DMS153 (cell line): ENCODE measurements at places on chromosomes 12 and 14.
A peak's percentile ranks its signal among the peaks of the same experiment; 100 is the strongest.

DNA sequence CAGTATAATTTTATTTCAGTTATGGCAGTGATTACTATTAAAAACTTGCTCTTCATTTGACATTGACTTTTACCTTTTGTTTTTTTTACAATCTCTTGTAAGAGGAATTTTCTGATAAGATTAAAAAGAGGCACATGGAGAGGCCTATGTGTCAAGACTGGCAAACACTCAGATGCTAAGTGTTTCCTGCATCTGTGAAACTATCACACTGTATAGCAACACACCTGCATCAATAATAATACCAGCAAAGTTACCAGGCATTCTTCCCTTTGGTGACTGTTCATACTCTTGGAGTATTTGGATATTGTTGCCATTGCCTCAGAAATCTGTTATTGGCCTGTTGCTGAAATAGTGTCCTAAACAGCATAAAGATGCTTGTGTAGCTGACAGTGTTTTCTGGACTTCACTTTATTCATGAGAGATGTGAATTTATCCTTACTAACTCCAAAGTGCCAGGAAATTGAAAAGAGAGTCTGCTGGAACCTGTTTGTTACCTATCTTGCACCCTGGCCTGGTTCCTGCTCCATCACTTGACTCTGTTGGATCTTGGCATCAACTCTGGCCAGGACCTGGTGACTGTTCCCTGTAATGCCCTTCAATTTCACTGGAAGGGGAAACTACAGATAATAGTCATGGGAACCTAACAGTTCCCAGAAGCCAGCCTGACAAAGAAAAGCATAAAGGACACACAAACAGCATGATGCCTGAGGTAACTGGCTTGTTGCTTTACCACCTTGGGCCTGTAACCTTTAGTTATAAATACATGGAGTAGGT is 19.8 kb downstream of the SLC16A7 start:
- DNase-seq = no peak

GRCh38 chr12:122072031-122072970 is 6.3 kb upstream of the MLXIP start:
- no peak for DNase-seq

- no peak for DNase-seq
Measured at GRCh38 chr12:24483732-24484131, 465.2 kb downstream of the BCAT1 start.

DNA sequence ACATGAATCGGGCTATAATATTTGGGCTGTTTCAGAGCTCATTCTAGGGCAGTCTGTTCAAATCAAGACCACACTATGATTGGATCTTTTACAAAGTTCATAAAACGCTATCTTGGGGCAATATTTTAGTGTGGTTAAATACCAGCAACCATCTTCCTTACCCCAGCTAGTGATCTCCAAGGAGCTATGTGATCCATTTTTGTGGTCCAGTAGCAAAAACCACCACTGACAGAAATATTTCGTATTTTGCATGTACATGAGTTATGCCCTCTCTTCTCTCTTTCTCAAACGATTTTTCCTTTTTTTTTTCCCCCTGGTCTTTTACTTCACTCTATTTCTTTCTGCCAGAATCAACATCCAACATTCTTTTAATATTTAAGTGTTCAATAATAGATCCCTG is 280.6 kb upstream of the KITLG start:
- no peak for DNase-seq

DNA sequence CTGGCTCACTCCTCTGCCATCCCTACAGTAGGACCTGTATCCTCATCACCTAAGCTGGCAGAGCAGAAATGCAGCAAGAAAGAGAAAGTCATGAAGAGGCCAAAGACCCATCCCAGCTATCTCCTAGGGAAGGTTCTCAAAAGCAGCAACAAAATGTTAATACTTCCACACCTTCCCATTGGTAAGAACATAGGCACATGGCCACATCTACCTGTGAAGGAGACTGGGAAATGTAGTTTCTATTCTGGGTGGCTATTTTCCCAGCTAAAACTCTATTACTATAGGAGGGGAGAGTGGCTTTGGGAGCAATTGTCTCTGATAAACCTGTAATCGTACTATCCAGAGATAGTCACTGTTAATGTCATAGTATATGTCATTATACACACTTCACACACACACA is 13.7 kb upstream of the EIF2B2 start:
- no peak for DNase-seq

DNA sequence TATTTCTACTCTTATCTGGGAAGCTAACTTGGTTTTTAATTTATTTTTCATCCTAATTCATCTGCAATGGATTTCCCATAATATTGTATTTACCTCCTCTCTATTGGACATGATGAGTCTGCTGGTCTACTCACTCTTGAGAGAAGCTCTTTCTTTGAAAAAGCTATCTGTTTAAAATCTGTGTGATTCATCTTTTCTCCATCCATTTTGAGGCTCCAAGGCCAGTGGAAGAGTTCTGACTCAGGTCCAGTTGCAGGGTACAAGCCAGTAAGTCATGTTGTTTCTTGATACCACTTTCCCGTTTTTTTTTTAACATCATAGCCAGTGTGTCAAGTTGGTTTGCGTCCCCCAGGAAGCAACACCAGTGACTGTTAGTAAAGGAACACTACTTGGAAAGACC is 160.3 kb upstream of the BMP4 start:
- no peak for DNase-seq

- no peak for DNase-seq
Measured at GRCh38 chr14:76695263-76695920, 65.9 kb upstream of the VASH1 start.

- no peak for DNase-seq
Measured at GRCh38 chr14:71721791-71722190, 210.4 kb upstream of the RGS6 start.

DNA sequence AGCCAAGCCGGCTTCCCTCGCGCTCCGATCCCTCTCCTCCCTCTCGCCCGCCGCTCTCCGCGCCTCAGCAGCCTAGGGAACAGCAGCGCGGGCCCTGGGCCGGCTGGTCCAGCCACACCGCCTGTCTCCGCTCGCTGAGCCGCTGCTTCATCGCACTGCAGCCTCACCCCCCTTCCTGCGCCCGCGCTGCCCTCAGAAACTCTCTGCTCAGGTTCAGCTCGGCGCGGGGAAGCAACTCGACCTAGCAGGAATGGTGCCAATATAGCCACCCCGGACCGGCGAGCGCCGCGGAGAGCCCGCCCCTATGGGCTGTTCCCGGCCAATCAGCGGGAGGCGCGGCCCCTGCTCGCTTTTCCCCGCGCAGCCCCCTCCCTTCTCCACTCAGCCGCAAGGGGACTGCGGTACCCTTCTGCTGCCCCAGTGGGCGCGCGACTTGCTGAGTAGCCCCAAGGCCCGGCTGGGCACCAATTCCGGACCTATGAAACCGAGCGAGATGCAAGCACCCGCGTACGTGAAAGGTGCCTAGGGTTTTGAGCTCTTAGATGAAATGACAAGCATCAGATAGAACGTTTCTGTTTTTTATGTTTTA is at the start of gene ADAMTS20:
Gene ADAMTS20, minus strand, starts transcription at position 233 of the 589 bp plus-strand sequence. CDS start 282 bp downstream, outside the sequence.
- no peak for DNase-seq

GRCh38 chr14:89618811-89619551 is 201.9 kb upstream of the FOXN3 start:
- no peak for DNase-seq

- DNase-seq = no peak
Measured at GRCh38 chr12:57782243-57782607, 362 bp upstream of the TSFM start.

DNA sequence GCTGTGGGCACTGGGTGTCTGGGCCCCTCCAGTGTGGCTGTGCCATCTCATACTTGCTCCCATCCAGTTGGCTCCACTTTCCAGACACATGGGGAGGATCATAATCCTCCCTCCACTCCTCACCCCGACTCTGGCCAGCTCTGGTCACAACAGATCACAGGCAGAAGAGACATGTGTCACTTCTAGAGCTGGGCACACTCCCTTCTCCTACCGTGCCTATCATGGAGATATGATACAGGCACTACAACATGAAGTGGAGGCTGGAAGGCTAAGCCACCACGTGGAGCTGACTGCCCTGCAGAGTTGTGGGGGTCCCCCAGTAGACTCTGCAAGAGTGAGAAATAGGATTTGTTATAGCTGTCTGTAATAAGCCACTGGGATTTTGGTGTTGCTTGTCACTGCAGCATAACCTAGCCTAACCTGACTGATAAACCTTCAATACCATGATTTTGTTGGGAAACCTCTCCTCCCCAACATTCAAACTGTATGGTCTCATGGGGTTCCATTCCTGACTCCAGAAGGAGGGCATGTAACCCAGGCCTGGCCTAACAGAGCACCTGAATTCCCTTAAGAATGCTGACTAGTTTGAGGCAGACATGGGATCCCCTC is 20.0 kb downstream of the NT5DC3 start:
- no peak for DNase-seq

GRCh38 chr14:102508410-102508773 is 1.2 kb downstream of the ANKRD9 start:
- peak; percentile 5 for DNase-seq

DNA sequence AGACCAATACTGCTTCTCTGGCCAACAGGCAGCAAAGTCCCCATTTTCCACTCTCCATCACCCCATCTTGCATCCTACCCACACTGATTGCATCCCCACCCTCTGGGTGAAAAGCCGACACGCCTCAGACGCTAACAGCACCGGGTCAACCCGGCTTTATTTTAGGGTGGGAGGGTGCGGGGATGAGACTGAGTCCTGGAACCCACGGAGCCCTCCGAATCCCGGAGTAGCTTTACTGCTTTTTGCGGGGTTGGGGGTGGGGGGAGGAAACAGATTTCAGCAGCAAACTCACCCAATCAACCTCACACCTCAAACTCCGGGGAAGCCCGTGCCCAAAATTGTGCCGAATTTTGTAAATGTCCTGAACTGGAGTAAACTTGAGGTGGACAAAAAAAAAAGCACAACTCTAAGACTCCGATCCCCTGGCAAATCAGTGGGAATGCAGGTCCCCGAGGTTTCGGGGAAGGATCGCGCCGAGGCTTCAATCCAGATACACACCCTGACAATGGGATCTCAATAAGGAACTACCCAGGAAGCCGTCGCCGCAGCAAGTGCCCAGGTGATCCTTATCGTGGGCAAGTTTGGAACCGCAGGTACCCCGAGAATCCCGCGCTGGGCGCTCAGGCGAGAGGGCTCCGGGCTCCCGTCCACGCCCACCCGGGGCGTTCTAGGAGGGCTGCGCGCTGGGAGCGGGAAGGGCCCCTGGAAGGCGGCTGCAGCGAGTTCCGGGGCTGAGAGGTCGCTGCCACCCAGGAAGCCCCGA is 1.1 kb downstream of the GCH1 start:
- DNase-seq = no peak

DNA sequence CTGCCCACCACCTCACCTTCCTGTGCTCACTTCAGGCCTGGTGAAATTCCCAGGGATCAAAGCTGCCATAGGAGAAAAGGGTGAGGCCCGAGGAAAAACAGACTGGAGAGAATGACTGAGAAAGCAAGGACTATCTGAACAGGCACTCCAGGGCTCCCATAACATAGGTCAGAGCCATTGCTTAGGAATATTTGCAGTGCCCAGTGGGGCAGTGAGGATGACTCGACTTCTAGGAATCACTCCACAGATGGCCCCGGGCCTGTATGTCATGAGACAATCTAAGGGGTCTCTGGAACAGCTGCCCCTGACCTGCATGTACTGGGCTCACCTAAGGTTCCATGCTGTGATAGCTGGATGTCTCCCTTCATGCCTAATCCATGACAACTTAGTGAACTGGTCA is 51.6 kb downstream of the GPHB5 start:
- DNase-seq = no peak

GRCh38 chr12:124938587-124938986 is 24.1 kb upstream of the UBC start:
- no peak for DNase-seq

GRCh38 chr12:27345376-27345775 is 12.7 kb downstream of the BMAL2 start:
- no peak for DNase-seq

DNA sequence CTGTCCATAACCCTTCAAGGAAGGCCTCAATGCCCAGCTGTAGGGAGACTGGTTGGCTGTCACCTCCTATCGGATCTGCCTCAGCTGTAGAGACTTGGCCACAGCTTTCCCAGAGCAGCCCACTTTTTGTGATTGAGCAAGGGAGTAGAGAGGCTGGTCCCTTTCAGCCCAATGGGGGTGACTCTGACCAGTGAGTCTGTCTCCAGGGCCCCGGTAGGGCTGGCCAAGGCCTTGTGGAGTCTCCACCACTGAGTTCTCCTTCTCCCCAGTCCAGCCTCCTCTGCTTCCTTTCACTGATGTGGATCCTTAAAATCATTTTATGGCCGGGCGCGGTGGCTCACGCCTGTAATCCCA is 14.5 kb upstream of the HPD start:
- no peak for DNase-seq

DNA sequence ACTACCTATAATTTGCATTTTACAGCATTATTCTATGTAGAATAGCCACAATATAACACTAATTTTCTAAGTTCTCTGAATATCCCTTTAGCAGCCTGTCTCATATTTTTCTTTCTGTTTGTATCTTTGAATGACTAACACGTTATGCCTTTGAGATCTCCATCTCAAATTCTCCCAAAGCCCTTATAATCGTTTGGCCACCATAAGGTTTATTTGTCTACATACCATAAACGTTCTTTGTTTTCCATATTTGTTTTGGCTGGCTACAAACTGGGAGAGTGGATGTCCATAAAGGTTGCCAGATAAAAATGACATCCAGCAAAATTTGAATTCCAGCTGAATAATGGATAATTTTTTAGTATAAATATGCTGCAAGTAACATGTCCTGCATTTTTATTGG is 203.7 kb downstream of the STXBP6 start:
- no peak for DNase-seq

GRCh38 chr14:45201905-45202304 is 51.1 kb downstream of the MIS18BP1 start:
- DNase-seq = no peak

- no peak for DNase-seq
Measured at GRCh38 chr14:21204167-21205025, 48.5 kb upstream of the OR5AU1 start.

- DNase-seq = no peak
Measured at GRCh38 chr14:100434911-100435438, 111.8 kb downstream of the SLC25A47 start.

GRCh38 chr12:65956056-65956738 is 131.9 kb downstream of the HMGA2 start:
- no peak for DNase-seq

- no peak for DNase-seq
Measured at GRCh38 chr14:67391268-67391667, 20.7 kb downstream of the PLEK2 start.

DNA sequence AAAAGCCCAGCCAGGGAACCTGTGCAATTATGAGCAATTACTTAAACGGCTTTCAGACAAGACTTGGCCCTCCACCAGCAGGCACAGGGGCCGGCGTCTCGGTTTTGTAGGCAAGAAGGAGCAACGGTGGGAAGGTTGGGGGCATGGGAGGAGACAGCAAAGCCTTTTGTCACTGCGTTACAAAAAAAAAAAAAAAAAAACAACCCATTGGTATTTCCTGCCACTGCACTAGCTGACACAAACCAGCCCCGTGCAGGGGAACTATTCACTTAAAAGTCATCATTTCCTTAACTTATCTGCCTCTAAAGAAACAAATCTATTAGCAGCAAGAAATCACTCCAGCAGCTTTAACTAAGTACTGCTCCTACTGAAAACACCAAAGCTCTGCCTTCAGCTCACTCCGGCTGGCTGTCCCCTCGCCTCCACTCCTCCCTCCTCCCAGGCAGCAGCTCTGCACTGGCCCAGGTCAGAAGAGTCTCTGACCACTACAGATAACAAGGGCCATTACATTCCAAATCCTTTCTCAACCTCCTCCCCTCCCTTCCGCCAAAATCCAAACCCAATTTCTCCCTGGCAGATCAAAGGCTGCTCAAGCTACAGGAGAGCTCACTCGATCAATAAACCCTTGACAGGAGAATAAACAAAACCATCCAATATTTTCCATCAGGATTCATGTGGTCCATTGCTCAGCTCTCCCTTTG is 105.2 kb upstream of the CDKN3 start:
- DNase-seq = no peak
